Esophagus mucosa (tissue), 1 donor: ENCODE measurements at places on chromosomes 4 and X.

DNA sequence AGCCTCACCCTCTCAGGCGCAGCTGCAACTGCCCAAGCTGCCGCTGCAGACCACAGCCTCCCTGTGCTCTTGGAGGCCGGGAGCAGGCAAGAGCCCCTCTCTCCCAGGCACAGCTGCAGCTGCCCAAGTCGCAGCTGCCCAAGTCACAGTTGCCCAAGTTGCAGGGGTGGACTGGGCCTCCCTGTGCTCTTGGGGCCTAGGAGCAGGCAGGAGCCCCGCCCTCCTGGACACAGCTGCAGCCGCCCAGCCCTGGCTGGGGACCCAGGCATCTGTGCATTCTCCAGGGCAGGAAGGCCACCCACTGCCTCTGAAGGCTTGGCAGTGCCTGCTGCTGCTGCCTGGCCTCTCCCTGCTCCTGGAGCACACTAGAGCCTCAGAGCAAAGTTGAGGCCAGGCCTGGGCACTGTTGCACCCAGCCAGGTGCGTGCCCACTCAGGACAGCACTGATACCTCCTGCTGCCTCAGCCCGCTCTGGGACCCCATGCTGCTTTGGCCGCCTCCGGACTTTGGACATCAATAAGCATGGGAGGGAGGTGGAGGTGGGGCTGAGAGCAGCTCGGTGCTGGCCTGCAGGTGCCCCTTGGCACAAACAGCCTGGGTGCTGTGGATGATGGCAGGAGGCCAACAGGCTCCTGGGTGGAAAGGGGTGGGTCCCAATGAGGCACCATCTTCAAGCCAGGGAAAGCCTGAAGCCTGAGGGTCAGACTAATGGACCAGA, 247.5 kb downstream of the PDGFC start:
- no peak for ATAC-seq

DNA sequence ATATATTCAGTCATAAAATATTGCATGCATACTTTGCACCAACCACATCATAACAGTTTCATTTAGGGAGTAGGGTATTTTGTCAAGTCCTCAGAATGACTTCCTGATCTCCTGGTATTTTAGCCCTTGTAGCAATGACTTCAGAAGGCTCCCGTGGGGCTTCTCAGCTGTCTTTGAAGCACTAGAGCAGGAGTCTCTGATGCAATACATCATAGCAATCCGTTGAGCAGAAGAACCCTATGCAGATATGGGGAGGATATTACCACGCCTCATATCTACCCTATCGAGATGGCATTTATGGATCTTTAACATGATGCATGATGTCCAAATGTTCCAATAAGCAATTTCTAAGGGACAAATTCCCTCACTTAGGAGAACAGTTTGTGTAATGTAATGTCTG, 373.7 kb upstream of the FTHL17 start:
- no peak for ATAC-seq

DNA sequence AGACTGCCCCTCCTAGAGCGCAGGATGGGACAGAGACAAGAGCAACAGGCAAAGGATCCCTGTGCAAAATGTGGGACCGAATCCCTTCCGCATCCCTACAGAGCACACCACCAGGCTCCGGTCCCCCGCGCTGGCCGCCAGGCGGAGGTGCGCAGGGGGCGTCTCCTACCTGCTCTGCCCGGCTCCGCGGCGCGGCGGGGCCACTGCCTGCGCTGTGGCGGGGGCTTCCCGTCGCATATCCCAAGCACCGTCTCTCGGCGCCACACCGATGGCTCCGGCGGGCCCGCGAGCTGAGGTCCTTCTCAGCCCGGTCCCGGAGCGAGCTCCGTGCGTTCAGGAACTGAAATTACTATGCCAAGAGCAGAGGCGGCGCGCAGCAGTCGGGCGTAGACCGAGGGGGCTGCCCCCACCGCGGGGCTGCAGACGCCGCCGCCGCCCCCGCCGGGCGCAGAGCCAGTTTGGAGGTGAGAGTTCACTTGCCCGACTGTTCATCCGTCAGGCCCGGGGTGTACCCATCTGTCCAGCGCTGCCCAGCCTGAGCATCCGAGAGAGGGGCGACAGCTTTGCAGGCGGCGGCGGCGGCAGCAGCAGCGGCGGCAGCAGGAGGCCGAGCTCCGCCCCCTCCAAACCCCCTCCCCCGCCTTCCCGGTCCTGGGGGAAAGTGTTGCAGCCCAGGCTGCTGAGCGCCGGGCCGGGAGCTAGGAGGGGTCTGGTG, at the start of gene GPRIN3:
Gene GPRIN3, minus strand, starts transcription at position 355 of the 715 bp plus-strand sequence. CDS start 57,690 bp downstream, outside the sequence.
- peak; percentile 59 for ATAC-seq

DNA sequence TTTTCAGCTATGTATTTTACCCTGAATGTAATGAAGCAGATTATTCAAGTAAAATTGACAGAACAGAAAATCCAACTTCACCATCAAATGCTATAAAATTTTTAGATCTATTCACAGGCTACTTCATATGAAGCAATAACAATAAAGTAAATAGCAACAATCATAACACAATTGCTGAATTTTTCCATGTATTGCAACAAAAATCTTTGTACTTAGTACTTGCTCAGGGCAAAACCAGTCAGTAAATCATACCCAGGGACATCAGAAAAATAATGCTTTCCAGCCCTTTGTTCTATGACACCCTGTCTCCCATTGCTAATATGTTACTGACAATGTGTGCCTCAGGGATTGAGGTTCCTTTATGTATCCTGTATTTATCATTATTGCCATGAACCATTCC, 15.5 kb downstream of the TNIP3 start:
- no peak for ATAC-seq
